SW 1271 (cell line): ENCODE measurements at places on chromosomes 7 and 10.

- no peak for DNase-seq
Measured at GRCh38 chr7:55120074-55120473, 101.3 kb downstream of the EGFR start.

DNA sequence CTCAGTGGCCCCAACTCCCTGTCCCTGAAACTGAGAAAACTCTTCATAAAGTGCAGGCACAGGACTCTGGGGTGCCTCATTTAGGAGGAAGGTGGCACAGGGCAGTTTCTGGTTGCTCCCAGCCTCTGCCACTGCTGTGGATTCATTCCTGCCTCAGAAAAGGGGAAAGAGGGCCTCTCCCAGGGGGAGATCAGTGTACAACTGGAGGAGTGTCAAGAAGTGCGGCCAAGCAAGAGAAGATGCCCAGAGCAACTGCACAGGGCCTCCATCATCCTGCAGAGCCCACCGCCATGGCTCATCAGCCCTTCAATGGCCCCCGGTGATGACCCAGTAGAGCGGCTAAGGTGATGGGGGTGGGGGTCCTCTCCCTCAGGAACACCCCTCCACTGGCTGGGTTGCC lies 150.3 kb downstream of the PLXNA4 start:
- DNase-seq: no peak

- no peak for DNase-seq
Measured at GRCh38 chr10:113049881-113050280, 99.8 kb downstream of the TCF7L2 start.

DNA sequence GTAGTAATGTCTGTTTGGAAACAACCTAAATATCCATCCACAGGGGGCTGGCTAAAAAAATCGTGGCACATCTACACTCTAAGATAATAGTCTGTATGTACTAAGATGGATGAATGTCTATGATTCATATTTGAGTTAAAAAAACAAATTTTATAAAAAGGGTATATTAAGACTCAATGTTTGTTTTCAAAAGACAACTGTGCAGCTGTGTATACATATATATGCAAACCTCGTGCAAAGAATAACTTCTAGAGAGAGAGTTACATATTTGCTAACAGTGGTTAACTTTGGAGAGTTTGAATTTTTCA lies 323.5 kb downstream of the PLXNA4 start:
- DNase-seq: no peak

GRCh38 chr7:22681852-22682657 lies 44.9 kb upstream of the IL6 start:
- no peak for DNase-seq

- DNase-seq: no peak
Measured at GRCh38 chr7:127986581-127987521, 44.4 kb downstream of the LRRC4 start.

GRCh38 chr7:91776171-91776570 lies 104.3 kb downstream of the MTERF1 start:
- DNase-seq: no peak

DNA sequence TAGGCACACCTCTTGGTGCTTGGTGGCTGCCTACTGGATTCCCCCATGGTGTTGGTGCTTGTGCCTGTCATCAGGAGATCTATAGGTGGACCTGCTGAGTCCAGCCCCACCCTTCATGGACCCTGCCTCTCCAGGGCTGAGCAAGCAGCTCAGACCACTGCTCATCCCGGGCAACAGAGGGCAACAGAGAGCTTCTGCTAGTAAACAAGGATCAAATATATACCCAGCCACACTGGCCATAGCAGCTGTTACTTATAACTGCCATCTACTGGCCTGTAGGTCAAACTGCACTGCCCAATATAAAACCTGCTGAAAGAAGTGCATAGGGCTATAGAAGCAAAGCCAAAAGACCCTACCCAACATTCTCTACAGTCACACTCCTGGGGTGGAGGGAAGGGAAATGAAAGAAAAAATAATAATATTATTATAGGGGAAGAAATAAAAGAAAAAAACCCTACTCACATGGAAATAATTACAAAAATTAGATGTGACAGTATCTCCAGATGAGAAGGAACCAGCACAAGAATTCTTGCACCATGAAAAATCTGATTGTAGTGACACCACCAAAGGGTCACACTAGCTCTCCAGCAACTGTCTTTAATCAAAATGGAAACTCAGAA lies 54.9 kb upstream of the ZNF800 start:
- no peak for DNase-seq

GRCh38 chr10:47457826-47458225 lies 26.1 kb downstream of the ANXA8 start:
- DNase-seq: no peak

GRCh38 chr7:82289152-82289535 lies 154.4 kb downstream of the CACNA2D1 start:
- no peak for DNase-seq

GRCh38 chr10:117419921-117420320 lies 44.7 kb upstream of the PDZD8 start:
- no peak for DNase-seq

DNA sequence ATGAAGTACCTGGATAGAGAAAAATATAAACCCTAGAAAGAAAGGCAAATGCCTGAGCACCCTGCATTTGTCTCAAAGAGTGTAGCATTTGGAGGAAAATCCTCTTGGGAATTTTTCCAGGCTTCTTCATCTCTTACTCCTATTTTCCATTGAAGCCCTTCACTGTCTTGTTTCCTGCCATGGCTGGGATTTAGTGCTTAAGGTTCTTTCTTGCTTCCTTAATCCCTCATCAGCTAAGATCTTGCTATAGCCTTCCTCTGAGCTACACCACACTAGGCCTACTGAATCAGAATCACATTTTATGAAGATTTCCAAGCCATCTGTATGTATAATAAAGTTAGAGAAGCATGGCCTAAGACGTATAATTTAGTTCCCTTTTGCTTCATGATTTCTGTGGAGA lies 97.5 kb upstream of the PHYHIPL start:
- no peak for DNase-seq

DNA sequence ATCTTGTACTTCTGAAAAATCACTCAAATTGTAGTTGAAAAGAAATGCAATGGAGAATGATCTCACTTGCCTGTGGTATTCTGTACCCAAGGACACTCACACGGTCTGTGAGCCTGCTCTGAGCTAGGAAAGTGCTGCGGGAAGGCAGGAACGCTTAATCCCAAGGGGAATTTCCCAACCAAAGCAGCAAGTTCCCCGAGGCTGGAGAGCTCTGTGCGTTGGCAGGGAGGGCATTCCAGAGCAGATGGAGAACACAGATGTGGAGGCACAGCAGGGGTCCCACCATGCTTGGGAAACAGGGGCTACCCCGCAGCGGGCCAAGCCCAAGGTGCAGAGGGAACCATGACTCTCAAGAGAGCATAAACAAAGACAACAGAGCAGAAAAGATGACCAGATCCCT lies 13.6 kb downstream of the SVIL start:
- DNase-seq: no peak

- DNase-seq: no peak
Measured at GRCh38 chr10:88074971-88075370, 211.5 kb downstream of the PTEN start.

DNA sequence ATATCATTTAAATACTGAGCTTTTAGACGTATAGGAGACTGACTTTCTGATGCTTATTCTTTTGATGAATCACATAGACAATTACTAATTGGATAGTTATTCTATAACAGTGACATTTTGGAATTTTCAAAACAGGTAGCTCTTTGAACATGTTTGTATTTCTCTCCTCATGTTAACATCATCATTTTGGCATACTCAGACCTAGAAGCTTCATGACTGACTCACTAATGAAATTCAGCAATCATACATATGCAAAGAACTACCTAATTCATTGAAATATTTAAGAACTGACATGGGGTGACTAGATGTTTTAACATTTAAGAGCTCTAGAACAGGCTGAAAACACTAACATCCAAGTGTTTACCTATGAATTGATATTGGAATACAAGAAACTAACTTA lies 192.3 kb downstream of the VTI1A start:
- no peak for DNase-seq

DNA sequence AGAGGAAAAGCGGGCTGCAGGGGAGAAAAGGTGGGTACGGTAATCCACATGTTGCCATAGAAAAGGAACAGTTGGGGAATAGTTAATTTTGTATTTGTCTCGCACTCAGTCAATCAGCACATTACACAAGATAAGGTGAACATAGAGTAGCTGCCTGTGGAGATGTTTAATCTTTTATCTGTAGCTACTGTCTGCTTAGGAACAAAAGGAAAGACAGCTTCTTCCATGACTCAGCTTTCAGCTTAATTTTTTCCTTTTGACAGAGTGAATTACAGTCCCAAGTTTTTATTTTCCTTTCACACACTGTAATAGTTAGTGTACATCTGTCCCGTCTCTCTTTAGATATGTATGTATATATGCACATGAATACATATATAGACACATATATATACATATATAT lies 39.3 kb upstream of the PODXL start:
- DNase-seq: no peak

GRCh38 chr7:157397731-157398691 lies 61.2 kb downstream of the DNAJB6 start:
- DNase-seq: no peak

DNA sequence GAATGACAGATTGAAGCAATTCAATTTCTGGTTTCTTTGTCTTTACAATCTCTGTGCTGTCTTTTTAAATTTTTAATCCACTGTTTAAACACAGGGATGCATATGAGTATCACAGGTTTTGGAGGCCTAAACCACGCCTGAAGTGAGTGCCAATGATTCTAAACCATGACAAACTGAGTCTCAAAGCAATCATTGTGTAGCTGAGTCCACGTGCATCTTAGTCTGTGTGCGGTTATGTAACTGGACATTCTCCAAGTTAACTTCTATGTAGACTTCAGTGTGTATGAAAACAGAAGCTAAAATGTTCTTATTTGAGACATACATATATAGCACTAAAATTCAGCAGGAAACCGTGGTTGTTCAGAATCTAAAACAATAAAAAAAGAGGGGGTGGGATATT lies 79.3 kb upstream of the ST8SIA6 start:
- DNase-seq: no peak

DNA sequence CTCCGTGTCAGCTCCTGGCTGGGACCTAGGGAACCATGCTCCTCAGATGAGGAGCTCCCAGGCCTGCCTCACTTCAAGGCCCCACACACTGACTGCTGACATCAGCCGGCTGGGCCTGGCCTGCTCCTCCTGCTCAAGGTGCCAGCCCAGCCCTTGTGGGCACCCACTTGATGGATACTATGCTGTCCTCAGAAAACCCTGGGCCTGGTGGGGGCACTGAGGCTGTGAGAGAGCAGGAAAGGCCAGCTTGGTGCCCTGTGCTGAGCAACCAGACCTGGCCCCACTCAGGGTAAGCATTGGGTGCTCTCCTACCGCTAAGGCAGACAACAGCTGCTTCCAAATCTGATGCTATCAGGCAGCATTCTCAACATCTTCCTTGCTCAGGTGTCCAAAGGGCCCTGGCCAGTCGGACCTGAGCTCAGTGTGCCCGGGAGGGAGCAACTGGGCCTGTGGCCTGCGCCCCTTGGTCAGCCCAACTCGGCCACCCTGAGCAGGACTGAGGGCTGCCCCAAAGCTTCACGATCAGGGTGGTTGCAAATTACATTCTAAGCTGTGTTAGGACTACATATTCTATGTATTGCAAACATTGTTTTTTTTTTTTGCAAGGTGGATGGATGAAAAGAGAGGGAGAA lies 21.9 kb upstream of the ANTXRL start:
- no peak for DNase-seq

DNA sequence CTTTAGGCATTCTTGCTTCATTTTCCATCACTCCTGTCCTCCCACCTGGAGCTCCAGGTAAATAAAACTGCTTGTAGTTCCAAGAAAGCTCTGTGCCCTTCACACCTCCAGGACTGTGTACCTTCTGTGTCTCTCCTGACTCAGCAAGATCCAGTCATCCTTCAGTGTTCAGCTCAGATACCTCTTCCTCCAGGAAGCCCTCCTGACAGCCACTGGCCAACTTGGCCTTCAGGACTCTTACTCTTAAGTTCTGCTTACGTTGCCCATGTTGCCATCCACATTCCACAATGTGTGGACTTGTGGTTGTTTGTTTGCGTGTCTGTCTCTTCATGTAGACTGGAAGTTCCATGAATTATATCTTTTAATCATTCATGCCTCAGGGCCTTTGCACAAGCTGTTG lies 48.0 kb downstream of the SORCS3 start:
- DNase-seq: no peak

- DNase-seq: no peak
Measured at GRCh38 chr7:84666651-84667050, 472.1 kb upstream of the SEMA3A start.

- no peak for DNase-seq
Measured at GRCh38 chr7:143042159-143042789, 9.9 kb upstream of the OR6V1 start.

GRCh38 chr7:977326-978048 lies 2.1 kb upstream of the COX19 start:
- no peak for DNase-seq

- DNase-seq: peak; percentile 12
Measured at GRCh38 chr7:45980181-45980905, 59.3 kb upstream of the IGFBP3 start.

DNA sequence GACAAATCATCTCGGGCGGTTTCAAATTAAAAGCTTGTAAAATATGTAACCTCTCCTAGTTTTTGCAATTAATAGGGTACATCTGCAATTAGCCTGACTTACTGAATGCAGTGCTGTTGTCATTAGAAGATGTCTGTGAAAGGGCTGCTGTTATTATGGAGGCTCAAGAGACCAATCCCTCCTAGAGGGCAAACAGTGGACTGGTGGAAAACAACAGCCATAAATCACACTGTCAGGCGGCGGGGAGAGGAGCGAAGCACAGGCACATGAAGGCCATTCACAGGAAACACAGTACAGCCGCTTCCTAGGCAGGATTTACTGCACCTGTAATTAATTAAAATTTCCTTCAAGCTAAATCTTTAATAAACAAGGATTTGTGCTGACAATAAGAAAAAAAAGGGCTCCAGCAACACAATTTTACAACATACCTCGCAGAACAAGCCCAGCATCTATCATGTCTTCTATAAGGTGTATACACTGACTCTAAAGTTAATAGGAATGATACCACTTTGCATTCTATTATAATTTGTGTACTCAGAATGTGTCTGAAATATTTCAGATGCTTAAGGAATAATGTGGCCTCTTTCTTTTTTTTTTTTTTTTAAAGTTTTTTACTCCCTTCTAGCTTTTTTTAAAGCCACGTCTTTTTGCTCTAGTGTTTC lies 50.7 kb downstream of the ERCC6 start:
- no peak for DNase-seq

- DNase-seq: no peak
Measured at GRCh38 chr10:70771311-70772194, 13.6 kb downstream of the TBATA start.

GRCh38 chr10:84826704-84827103 lies 498.3 kb downstream of the CCSER2 start:
- DNase-seq: no peak
